ENCODE measurements at places on chromosomes 4 and X.

DNA sequence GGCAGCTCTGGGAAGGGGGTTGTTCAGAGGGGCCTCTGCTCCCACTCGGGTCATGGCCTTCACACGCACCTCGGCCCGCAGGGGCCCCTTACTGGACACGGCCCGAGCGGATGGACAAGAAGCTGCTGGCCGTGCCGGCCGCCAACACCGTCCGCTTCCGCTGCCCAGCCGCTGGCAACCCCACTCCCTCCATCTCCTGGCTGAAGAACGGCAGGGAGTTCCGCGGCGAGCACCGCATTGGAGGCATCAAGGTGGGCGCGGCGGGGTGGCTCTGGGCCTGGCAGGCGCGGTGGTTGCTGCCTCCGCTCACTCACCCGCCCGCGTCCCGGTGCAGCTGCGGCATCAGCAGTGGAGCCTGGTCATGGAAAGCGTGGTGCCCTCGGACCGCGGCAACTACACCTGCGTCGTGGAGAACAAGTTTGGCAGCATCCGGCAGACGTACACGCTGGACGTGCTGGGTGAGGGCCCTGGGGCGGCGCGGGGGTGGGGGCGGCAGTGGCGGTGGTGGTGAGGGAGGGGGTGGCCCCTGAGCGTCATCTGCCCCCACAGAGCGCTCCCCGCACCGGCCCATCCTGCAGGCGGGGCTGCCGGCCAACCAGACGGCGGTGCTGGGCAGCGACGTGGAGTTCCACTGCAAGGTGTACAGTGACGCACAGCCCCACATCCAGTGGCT is 8.3 kb downstream of the FGFR3 start:
- no peak for DNase-seq

GRCh38 chrX:149837639-149838038 is 43.3 kb upstream of the MAGEA8 start:
- DNase-seq, result no peak

GRCh38 chr4:59057804-59058203 is 1947.6 kb upstream of the IGFBP7 start:
- no peak for DNase-seq

DNA sequence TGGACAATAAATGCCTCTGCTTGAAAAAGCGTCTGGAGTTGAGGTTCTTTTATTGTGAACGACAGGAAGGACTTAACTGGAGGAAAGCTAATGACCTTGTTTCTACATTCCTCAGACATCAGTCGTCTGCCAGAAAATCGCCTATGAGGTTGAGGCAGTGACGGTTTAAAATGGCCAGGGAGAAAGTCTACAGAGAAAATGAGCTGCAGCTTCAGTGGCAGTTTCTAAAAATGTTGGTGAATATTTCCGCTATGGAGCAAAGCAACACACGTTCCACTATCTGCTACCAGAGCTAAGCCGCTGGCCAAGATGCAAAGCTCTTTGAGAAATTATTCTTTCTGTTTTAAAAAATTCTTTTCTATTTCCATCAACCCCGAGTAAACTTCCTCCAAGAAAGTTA is 116.9 kb upstream of the GALNT7 start:
- no peak for DNase-seq

DNA sequence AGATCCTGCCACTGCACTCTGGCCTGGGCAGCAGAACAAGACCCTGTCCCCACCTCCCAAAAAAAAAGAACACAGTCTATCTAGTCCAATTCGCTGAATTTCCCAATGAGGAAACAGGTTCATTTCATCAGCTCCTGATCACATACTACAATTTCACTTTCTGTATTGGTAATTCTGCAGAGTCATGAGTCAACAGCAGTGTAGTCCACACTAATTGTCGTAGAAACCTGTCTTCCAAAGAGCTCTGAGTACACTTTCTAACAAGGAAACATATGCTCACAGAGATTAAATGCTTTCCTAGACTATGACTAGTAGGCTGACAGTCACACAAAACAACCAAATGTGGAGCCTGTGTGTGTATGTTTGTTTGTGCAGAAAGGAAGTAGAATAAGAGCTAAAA is 91.9 kb downstream of the GPC4 start:
- DNase-seq, result no peak

DNA sequence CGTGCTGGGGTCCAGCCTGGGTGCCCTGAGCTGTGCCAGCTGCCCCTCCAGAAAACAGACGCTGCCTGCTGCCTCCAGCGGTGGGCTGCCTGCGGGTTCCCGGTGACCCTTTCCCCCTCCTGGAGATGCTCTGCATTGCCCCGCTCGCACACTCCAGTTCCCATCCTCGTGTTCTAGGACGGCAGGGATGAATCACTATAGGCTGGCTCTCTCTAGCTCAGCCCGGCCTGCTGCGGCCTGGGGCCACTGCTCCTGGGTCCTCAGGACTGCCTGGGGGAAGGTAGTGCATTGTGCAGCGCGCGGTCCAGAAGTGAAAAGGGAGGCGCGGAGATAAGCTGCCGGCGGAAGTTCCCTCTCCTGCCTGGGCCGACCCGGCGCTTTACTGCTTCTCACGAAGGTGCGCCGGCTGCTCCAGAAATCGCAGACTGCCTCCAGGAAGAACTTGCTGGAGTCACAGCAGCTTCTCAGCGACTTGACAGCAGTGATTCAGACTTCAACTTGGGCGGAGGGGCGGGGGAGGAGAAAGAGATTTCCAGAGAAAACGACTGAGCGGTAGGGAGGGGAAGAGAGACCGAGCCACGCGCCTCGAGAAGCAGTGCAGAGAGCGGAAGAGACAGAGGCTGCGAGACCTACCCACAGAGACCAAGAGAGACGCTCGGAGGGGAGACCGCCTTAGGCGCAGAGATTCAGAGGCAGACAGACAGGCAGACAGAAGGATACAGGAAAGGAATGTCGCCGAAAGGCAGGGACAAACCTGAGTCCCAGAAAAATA is 6.7 kb upstream of the MSX1 start:
- DNase-seq, result no peak

- no peak for DNase-seq
Measured at GRCh38 chr4:185656467-185656931, 121.2 kb upstream of the PDLIM3 start.

- no peak for DNase-seq
Measured at GRCh38 chr4:38950159-38950558, 82.0 kb downstream of the TMEM156 start.

DNA sequence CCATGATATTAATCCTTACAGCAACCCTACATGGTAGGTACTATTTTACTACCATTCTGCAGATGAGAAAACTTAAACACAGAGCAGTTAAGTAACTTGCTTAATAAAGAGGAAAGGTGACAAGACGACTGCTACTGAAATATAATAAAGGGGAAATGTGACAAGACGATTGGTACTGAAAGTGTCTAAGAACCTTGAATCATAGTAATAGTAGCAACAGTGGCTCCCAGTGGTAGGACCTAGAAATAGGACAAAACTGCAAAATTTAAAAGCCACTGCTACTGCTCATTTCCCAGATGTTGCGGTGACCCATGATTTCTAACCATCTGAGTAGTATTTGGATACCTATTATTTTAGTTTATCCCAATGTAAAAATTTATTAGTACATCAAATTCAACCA is 89.5 kb downstream of the TASL start:
- DNase-seq, result no peak

DNA sequence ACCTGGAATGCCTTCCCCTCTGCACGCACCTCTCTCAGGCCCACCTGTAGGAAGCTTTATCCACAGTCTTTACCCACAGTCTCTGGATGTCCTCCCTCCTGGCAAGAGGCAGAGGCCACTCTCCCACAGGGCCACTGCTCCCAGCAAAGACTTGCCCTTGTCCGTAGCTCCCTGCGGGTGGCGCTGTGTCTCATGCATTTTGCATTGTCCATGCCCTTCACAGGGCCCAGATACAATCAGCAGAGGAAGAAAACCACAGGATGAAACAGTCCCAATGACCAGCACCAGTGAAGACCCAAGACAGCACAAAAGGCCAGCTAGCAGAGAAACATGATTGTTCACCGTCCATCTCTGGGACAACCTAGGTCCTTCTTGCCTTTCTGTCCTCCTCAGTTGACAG is 2.1 kb upstream of the NSG1 start:
- DNase-seq, result no peak

DNA sequence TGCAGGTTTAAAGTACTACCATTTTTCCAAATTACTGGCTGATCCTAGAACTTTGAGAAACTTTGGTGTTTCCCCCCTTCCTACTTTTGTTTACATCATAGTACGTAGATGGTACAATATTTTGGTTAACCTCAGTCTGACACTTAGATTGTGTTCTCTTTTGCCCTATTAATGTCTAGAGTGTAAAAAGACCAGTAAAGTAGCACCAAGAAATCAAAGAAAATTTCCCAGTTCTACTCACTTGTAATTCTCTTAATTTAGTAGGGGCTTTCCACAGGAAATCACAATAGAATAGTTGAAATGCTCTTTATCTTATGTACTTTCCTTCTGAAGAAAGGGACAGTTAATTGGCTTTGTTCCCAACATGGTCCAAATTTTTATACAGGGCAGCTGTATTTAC is 51.6 kb downstream of the NFKB1 start:
- no peak for DNase-seq

DNA sequence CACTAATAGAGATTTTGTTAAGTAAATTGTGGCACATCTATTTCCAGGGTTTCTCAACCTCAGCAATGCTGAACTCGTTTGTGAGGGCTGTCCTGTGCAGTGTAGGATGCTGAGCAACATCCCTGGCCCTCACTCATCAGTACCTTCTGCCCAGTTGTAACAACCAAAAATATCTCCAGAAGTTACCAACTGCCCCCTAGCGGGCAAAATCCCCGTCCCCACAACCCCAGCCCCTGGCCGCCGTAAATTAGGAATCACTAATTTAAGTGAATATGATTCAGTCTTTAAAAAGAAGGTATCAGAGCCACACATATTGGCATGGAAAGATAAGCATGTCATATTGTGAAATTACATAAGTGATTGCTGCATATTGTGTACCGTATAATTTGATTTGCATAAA is 123.4 kb downstream of the ASB9 start:
- no peak for DNase-seq

DNA sequence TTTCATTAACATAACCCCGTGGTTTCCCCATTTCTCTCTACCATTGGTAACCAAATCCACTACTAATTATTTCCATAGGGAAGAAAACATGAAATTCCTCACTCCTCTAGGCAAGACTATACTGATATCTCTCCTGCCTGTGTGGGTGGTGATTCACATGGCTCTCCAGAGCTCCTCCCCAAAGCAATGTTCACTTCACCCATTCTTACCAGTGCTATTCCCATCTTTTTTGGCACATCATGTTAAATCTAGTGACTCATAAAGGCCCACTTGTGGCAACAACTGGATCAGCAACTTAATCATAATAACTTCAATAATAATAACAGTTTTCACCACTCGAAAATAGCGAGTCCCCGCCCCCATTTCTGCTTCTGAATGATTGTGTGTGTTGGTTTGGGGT is 6.1 kb upstream of the HCCS start:
- DNase-seq, result no peak

- DNase-seq, result no peak
Measured at GRCh38 chrX:7091923-7092322, 55.6 kb upstream of the STS start.

DNA sequence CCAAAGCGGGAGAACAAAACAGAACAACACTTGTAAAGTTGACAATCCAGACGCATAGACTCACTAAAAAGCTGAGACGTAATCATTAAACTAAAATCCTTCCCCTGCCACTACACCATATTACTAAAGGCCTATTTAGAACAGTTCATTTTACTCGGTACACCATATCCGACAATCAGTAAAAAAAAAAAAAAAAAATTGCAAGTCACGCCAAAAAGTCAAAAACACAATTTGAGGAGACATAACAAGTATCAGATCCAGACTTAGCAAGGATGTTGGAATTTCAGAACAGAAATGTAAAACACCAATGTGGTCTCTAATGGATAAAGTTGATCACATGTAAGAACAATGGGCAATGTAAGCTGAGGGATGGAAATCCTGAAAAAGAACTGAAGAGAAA is 1899.4 kb downstream of the STIM2 start:
- DNase-seq, result no peak

GRCh38 chr4:122229857-122230256 is 77.7 kb downstream of the BLTP1 start:
- DNase-seq, result no peak

DNA sequence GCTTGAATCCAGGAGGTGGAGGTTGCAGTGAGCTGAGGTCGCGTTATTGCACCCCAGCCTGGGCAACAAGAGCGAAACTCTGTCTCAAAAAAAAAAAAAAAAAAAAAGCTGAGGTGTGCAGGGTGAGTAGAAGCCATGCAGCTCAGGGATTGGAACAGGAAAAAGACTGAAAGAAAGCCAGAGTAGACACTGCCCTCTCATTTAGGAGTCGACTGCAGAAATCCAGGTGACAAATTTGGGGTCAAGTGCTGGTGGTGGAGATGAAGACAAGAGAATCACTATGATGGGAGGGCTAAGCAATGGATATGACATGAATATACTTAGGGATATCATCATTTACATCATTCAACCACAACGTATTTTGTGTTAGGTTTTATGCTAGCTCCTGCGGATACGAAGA is 1.9 kb downstream of the NEIL3 start:
- no peak for DNase-seq

DNA sequence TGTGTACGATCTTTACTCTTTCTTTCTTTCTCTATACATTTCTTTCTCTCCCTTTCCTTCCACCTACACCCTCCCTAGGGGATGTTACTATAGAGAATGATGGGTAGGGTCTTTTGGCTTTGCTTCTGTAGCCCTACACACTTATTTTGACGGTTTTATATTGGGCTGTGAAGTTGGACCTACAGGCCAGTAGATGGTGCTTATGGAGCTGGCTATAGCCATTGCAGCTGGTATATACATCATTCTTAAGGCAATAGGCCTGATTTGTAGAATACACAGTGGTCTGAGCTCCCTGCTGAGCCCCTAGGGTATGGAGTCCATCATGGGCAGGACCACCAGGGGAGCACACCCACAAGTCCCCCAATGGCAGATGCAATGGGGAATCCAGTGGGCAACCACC is 1869.7 kb downstream of the STIM2 start:
- DNase-seq, result no peak

GRCh38 chrX:21678048-21678612 is 20.0 kb upstream of the KLHL34 start:
- no peak for DNase-seq

GRCh38 chr4:150236626-150237025 is 158.4 kb downstream of the DCLK2 start:
- DNase-seq, result no peak

GRCh38 chr4:7638984-7639789 is 204.5 kb upstream of the PSAPL1 start:
- DNase-seq, result no peak

Data from D721Med (cell line).